ENCODE measurements at places on chromosomes 3 and 15.

- DNase-seq: no peak
Observed at GRCh38 chr15:69631978-69632377, 179.4 kb downstream of the RPLP1 start.

GRCh38 chr3:61591300-61591699 is 29.9 kb downstream of the PTPRG start:
- no peak for DNase-seq

DNA sequence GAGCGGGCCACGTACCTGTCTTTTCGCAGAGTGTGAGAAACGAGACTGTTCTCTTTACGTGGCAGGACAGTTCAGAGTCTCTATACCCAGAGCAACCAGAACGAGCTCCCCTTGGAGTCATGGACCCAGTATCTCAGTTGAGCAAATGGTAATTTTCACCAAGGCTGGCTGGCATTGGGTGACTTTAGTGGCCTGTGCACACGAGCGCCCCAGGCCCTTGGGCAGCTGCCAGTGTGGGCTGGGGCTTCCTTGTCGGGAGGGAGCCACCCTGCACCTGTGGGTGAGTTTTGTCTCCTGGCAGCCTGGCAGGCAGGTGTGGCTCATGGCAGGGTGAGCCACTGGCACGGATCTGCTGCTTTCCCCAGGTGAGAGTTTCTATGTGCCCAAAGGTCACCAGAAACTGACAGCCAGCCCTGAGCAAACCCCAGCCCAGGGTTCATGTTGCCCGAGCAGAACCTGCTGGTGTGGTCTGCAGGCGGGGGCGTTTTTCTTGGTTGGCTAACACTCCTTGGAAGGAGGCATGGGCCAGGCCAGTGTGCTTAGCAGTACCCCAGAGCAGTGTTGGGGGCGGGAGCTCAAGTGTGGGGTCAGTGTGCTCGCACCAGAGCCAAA is 135.0 kb downstream of the TJP1 start:
- DNase-seq: no peak

- no peak for DNase-seq
Observed at GRCh38 chr15:76168237-76168984, 108.6 kb downstream of the TMEM266 start.

DNA sequence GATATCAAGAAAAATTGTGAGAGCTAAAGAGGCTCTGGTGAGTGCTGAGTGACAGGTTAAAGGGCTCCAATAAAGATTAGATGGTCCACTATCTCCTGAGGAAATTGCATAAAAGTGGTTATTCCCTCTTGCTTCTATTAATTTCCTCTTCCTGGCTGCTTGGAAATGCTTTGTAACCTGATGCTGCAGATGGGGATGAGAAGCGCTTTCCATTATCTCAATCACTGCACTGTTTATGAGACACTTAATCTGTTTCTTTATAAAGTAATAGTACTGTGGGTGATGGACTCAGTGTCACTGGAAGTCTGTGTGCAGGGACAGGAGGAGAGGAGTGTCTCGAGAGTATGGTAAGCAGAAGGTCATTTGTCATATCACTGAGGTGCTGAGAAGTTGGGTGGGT is 305.3 kb downstream of the EPHB1 start:
- no peak for DNase-seq

DNA sequence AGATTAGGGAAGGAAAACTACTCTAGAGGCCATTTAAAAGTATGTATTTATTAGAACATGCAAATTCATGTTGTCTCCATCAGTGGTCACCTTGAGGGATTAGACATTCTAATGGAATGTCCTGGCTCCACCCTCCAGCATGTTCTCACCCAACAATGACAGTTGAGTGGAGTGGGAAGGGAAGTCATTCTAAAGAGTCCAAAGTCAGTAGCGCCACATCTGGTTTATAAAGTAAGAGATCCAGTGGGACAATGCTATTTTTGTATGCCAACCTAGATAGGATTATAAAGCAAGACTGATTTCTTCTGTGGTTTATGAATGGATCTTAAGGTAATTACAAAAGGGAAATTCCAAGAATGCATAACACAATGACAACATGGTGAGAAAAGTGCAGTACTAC is 33.3 kb downstream of the SLC24A1 start:
- DNase-seq: peak; percentile 52

- DNase-seq: peak; percentile 90
Observed at GRCh38 chr3:31105438-31106077, 211.1 kb upstream of the GADL1 start.

DNA sequence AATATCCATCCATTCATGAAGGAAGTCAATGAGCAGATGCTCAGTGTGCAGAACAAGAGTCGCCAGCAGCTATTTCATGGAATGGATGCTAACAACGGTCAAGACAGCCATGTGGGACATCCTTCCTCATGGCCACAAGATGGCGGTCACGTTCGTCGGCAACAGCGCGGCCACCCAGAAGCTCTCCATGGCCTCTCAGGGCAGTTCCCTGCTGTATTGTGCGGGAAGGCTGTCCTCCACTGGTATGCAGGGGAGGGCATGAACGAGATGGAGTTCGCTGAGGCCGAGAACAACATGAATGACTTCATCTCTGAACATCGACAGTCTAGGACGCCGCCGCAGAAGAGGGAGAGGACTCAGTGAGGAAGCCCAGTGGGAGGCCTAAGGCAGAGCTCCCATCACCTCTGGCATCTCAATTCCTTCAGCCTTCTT is 208.3 kb downstream of the TJP1 start:
- DNase-seq: no peak

DNA sequence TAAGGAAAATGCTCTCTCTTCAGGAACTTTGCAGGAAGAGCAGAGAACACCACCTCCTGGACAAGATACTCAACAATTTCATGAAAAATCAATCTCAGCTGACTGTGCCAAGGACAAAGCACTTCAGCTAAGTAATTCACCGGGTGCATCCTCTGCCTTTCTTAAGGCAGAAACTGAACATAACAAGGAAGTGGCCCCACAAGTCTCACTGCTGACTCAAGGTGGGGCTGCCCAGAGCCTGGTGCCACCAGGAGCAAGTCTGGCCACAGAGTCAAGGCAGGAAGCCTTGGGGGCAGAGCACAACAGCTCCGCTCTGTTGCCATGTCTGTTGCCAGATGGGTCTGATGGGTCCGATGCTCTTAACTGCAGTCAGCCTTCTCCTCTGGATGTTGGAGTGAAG is 200.5 kb downstream of the AKAP13 start:
- no peak for DNase-seq

GRCh38 chr3:52396907-52397591 is 47.9 kb downstream of the SEMA3G start:
- DNase-seq: no peak

DNA sequence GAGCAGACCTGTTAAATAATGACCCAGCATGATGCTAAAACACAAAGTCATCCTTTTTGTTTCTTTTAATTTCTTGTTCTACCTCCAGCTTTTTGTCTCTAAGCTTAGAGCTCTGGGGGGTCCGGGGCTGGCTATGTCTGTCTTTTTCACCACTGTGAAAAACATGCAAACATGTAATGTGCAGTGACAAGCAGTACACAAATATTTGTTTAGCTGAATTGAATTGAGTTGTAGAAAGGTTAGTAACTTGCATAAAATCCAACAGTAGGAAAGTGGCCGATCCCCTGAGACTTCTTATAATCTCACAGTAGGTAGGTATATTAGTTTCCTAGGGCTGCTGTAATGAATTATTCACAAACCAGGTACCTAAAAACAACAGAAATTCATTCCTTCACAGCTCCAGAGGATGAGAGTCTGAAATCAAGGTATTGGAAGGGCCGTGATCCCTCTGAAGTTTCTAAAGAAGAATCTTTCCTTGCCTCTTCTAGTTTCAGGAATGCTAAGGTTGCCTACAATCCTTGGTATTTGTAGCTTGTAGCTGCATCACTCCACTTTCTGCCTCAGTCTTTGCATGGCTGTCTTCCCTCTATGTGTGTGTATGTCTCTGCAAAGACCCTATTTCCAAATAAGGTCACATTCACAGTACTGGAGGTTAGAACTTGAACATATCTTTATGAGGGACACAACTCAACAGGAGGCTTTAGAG is 32.7 kb downstream of the ARL14 start:
- DNase-seq: no peak

DNA sequence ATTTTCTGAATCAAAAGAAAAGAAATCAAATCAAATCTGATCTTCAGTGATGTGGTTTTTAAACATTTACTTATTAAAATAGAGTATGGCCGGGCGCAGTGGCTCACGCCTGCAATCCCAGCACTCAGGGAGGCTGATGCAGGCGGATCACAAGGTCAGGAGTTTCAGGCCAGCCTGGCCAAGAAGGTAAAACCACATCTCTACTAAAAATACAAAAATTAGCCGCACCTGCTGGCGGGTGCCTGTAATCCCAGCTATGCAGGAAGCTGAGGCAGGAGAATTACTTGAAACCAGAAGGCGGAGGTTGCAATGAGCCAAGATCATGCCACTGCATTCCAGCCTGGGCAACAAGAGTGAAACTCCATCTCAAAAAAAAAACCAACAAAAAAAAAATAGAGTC is 169.1 kb downstream of the ULK4 start:
- no peak for DNase-seq

- DNase-seq: peak; percentile 14
Observed at GRCh38 chr3:127015282-127016042, 32.5 kb downstream of the PLXNA1 start.

DNA sequence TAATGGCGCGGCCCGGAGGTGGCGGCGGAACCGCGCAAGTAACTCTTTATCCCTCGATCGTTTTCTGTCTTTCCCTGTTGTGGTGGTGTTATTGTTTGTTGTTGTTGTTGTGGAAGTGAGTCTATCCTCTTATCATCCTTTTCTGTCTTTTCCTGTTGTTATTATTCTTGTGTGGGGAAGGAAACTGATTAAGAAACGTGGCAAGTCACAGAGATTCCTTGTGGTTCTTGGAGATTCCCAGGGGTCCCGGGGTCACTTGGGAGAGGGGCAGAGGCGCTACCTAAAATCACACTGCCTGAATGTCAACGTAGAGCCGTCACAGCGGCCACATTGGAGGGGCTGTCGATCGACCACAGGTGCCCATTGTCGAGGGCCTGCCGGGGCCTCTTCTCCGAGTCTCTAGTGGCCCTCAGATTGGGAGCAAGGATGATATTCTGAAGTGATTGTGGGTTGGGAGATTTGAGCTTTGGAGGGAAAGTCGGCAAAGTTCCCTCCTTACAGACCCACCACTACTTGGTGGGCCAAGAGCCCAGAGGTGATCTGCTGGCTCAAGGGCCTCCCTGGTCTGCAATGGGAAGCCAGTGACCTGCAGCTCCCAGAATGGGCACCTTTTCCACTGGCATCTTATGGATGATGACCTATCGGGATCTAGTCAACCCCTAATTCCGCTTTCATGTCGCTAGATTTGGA is 790 bp downstream of the PARP14 start:
- DNase-seq: no peak

DNA sequence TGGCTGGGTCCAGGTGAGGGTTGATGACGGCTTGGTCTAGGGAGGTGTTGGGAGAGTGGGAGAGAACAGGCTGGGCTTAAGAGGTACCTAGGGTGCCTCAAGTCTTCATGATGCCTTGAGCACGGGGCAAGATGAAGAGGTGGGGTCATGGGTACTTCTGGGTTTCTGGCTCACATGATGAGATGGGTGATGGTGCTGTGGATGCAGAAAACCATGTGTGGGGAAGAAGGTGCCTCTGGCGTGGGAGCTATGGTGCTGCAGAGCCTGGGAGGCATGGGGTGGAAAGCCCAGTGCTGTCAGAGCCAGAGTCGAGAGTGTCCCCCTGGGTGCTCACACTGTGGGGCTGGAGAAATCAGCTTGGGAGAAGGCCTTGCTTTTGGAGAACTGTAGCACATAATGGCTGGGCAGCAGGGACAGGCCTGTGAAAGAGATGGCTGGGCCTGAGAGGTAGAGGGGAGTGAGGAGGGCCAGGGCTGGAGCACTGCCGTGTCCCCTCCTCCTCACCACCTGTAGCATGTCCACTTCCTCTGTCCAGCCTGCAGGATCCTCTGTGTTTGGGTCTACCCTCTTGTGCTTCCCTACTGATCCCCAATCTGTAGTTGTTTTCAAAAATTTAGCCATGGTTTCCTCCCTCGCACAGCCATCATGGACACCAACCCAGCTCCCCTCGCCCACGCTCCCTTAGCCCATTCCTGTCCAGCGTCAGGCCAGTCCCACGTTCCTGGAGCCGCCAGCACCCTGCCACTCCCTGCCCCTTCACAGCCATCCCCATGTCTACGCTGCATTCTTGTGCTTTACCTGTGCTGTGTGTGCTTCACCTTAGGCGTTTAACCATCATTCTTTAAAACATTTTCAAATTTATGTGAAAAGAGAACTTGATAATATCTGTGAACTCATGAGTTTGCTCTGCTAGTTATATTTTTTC is 132.0 kb downstream of the EEFSEC start:
- DNase-seq: no peak

- no peak for DNase-seq
Observed at GRCh38 chr3:6097556-6097955, 763.4 kb upstream of the GRM7 start.

DNA sequence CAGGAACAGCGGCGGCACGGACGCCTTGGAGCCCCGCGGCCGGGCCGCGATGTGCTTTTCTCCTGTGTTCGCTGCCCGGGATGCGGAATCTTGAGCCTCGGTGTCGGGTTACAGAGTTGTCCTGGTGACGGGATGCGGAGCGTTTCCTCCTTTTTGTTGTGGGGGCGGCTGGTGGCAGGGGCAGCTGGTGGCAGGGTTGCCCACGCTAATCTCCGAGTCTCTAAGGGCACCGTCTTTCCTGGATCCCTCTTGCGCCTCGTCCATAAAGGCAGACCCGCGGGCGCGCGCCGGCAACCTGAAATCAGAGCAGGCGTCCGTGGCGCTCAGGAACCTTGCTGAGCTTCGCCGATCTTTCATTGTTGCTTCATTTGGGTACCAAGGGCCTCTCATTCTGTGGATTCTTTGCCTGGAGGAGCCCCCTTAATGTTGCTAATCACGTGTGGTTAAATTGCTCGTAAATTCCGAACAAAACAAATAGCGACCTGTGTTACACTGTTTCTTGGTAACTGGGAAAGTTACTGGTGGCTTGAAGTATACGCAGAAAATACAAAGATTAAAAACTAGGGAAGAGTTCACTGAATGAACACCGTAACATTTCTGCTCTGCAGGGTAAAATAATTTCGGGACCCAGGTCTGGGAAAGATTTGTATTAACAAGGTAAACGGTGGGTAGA is 844 bp upstream of the PFN2 start:
- DNase-seq: peak; percentile 79

- DNase-seq: peak; percentile 99
Observed at GRCh38 chr3:51384726-51385473, at the start of gene MANF. TSS of gene MANF (plus strand) at chr3:51385291. CDS start at chr3:51385343, 52 bp downstream.

DNA sequence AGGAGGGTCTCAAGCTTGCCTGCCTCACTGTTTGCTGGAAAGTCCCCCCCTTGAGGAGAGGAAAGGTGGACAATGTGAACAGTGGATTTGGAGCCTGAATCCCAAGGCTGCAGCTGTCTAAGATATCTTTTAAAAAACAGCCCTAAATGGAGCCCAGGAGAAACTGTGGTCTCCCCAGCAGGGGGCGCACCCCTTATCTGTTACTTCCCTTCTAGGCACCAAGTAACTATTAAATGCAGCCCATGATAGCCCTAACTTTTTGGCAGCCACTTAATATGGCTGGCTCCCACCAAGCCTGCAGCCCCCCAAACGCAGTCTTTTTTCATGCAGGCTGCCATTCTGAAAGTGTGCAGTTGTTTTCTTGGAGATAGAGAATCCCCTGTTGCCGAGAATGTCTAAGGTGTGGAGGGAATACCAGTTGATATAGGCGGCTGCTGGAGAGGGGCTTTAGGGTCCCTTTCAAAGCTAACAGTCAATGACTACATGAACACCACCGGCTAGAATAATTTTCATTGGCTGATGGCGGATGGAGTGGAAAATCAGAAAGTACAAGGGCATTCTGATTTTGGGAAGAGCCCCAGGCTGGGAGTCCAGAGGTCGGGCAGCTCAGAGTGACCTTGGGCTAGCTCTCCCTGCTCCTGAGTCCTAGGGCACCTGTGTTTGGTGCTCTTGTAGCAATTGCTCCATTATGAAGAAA is 1.3 kb downstream of the RHCG start:
- DNase-seq: no peak

GRCh38 chr15:22978691-22979237 is 1.4 kb downstream of the CYFIP1 start:
- DNase-seq: no peak
